NCI-H2107 (cell line): ENCODE measurements at places on chromosomes 7 and 10.

DNA sequence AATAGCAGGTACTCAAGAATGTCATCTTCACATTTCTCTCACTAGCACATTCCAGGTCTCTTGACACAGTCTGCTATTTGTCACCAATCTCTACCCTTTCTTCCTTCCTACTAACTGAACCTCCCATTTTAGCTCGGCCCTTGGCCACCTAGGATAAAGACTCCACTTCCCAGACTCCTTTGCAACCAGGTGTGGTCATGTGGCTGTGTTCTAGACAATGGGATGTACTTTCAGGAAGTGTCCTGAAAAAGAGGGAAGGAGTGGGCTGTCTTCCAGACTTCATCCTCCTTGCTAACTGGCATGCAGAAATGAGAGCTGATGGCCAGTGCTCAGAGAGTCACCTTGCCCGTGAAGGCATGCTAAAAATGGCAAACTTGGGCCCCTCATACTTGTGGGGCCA, 139.2 kb downstream of the AMPH start:
- no peak for DNase-seq

DNA sequence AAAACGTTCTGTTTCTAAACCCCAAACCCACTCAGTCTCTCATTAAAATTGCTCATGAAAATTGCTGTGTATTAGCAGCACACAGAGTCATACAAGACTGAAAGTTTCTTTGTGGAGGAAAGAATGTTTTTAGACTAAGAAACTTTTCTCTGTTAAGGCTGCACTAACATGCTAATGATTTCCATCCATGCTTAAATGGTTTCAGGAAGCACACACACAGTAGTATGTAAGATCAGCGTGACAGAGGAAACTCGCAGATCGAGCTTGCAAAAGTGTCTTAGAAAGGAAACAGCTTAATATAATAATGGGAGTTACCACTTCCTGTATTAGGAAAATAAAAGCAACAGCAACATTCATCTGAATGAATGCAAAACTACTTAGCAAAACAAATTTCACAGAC, 112.7 kb downstream of the ICA1 start:
- no peak for DNase-seq

- no peak for DNase-seq
Measured at GRCh38 chr10:132321726-132322125, 10.3 kb upstream of the LRRC27 start.

- no peak for DNase-seq
Measured at GRCh38 chr10:120369856-120370276, 87.2 kb upstream of the PLPP4 start.

GRCh38 chr10:103837370-103838069, 17.9 kb downstream of the SH3PXD2A start:
- no peak for DNase-seq

DNA sequence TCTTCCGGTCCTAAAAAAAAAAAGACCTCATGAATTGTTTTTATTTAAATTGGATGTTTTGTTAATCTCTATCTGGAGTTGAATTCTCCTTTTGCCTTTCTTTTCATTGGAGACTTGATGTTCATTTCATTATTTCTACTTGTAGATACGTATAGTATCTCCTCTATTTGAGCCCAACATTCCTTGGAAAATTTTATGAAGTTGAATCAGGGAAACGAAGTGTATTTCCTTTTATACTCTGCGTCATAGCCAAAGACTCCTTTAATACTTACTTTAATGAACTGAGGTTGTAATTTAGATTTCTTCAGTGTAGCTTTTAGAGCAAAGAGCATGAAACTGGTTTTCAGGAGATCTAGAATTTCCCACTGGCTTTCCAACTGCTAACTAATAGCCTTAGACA, 132.4 kb downstream of the KIAA1217 start:
- DNase-seq = no peak

DNA sequence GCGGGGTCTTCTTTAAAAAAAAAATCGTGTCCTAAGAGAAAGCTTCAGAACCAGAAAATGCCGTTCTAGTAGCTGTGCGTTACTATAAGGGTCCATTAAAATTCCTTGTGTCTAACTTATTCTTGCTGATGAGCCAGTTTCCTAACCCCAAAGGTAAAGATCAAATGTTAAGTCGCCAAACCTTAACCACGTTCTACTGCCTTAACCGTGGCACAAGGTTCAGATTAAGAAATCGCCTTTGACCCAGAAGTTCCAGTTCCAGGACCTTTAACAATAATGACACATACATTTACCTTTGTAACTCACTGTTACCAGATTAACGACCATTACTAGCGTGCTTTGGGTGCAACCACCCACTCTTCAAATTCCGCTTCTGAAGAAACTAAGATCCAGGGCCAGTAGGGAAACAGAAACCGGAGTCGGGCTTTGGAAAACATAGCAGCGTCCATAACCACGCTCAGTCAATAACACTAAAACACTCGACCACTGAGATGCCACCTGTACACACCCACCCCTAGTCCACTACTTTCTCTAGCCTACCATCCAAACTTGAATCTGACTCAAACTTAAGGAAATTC, 620 bp downstream of the BET1 start:
- DNase-seq = no peak

- DNase-seq = no peak
Measured at GRCh38 chr7:122833888-122834570, 52.2 kb downstream of the CADPS2 start.

DNA sequence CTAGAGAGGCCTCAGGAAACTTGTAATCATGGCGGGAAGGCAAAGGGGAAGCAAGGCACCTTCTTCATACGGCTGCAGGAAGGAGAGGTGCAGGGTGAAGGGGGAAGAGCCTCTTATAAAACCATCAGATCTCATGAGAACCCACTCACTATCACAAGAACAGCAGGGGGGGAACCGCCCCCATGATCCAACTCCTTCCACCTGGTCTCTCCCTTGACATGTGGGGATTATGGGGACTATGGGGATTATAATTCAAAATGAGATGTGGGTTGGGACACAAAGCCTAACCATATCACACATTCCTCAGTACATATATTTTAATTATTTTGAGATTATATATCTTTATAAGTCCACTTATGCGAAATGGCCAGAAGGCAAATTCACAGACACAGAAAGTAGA, 8.9 kb downstream of the HK1 start:
- DNase-seq = no peak

DNA sequence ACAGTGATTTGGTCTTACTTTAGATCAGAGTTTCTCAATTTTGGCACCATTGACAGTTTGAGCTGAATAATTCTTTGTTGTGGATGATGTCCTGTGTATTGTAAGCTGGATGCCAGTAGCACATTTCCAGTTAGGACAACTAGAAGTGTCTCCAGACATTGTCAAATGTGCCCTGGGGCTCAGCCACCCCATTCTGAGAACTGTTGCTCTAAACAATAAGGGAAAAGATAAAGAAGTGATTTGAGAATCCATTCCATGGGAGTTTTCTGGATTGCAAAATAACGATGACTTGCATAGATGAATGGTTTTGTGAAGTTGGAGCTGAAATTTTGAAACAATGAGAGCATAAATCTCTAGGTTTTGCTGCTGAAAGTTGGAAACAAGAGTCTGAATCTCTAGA, 44.6 kb downstream of the NUP205 start:
- DNase-seq = no peak

- no peak for DNase-seq
Measured at GRCh38 chr7:114160925-114161324, 242.1 kb upstream of the PPP1R3A start.

DNA sequence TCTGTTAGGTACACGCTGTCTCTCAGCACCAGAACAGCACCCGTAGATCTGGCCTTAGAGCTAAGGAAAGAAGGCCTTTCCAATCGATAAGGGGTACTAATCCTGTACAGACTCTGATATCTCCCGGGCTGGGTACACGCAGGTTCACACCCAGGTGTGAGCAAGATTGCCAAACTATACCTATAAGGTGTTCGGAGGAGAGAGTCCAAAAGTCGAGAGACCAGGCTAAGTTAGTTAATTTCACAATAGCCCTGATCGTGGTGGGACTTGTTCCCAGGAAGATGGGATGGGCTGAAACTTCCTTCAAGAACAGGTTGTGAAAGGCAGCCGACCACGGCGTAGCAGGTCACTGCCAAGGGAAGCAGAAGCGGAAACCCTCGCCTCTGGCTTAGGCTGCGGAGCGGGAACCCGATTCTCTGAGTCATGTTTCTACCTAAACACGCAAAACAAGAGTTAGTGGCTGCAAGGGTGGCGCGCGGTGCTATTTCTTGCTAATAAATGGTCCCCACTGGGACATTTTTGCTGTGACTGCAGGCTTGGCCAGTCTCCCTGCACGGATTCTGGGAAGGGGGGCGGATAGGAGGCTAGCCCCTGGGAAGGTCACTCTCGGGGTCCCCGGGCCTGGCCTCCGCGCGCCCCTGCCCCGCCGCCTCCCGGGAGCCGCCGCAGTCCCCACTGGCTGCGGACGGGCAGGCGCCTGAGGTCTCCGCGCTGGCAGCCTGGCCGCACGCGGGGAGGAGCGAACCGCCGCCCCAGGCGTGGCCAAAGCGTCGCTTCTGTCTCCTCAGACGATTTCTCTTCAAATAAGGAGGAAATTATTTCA, 75.4 kb upstream of the PDSS1 start:
- no peak for DNase-seq

GRCh38 chr10:127338399-127339110, 142.2 kb upstream of the INSYN2A start:
- DNase-seq = no peak

GRCh38 chr7:1934756-1935155, 264.7 kb downstream of the ELFN1 start:
- DNase-seq = no peak

DNA sequence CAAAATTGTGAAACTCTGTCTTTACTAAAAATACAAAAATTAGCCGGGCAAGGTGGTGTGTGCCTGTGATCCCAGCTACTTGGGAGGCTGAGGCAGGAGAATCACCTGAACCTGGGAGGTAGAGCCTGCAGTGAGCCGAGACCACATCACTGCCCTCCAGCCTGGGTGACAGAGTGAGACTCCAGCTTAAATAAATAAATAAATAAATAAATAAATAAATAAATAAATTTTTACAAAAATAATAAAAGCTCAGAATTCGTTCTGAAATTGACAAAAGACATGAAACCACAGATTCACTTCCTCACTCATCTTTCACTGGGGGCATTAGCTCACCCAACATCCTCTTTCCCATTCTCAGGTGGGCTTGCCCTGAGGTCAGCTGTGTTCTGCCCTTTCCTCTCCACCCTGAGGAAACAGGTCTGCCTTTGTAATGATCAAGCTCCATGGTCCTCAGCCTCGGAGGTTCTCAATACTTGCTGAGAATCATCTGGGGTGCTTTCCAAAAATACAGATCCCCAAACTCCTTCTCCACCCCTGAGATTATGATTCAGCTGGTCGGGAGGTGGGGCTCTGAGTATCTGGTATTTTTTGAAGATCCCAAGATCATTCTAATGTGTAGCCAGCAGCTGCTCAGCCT, 29.2 kb upstream of the APBB1IP start:
- DNase-seq = no peak

DNA sequence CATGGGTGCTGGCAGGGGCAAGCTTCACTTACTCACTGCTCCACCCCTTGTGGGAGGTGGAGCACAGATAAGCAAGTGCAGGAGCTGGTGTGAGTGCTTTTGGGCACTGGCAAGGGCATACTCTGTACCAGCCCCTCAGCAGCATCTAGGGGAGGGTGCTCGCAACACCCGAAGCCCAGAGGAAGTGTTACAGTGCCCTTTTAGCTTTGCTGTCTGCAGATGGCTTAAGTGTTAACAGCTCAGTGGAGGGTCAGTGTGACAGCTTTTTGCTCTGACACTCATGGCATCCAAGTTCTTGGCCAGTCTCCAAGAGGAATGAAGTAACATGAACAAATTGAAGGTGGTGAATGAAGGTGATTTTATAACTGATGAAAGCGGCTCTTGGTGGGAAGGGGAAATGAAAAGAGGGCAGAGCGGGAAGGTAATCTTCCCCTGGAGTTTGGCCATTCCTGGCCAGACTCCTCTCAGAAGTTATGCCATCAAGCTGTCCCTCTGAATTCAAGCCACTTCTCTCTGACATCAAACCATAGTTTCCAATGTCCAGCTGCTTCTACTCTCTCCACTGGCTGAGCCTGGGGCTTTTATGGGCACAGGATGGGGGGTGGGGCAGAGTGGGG, 862.5 kb downstream of the KCNMA1 start:
- no peak for DNase-seq

DNA sequence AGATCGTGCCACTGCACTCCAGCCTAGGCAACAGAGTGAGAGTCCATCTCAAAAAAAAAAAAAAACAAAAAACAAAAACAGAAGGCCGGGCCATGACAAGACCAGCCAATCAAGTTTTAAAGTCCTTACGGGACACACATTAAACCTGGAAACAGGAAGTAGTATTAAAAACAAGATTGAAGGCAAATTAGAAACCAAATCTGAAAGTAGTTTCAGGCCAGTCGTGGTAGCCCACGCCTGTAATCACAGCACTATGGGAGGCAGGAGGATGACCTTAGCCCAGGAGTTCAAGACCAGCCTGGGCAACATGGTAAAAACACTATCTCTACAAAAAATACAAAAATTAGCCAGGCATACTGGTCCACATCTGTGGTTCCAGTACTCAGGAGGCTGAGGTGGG, 18.1 kb downstream of the PSAP start:
- DNase-seq = no peak

DNA sequence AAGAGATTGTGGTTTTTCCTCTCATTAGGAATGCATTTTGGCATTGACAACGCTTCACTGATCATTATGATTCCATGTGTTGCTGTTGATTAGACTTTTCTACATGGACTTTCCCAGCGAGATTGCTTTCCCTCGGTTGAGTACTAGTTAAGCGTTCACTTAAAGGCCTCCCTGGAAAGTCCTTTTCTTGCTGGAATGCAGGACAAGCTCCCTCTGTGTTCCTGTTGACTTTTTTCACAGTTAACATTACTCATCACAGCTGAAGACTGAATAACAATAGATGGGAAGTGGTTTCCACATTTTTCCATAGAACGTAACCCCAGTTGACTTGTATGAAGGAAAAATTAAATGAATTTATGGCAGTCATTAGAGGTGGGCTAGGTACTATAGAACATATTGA, 2.6 kb upstream of the CAV1 start:
- no peak for DNase-seq

DNA sequence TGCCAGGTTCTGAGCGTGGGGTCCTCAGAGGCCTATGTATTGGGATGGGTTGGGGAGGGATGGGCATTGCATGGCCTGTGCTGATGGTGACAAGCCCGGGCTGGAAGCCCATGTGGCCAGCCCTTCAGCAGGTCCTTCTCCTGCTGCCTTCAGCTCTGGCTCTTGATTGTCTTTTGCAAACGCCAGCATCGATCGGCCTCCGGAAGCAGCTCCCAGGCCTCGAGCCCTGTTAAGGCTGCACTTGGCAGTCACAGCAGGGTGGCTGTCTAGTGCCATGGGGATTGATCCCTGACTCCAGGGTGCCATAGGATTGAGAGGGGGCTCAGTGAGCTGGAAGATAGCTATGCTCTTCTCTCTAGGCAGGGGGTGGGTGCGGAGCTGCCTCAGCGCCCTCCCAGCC, 51.4 kb downstream of the CDH23 start:
- DNase-seq = no peak

- DNase-seq = no peak
Measured at GRCh38 chr10:101563497-101564040, 24.5 kb downstream of the POLL start.

DNA sequence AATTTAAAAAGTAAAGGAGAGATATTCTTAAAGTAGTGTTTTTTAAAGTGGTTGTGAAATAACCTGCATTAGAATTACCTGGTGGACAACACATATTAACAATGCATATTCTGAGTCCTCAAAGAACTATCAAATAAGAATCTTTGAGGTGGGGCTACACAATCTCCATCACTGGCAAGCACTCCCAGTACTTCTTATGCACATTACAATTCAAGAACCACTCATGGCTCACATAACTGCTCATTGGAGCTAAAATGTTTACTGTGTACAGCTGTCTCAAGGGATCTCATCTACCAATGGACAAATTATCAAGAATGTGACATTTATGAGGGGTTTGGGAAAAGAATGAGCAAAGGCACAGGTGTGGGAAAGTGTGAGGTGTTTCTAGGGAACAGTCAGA, 692.0 kb downstream of the PHTF2 start:
- no peak for DNase-seq
